T follicular helper cell (primary cell): ENCODE measurements at places on chromosomes 1 and 21.

DNA sequence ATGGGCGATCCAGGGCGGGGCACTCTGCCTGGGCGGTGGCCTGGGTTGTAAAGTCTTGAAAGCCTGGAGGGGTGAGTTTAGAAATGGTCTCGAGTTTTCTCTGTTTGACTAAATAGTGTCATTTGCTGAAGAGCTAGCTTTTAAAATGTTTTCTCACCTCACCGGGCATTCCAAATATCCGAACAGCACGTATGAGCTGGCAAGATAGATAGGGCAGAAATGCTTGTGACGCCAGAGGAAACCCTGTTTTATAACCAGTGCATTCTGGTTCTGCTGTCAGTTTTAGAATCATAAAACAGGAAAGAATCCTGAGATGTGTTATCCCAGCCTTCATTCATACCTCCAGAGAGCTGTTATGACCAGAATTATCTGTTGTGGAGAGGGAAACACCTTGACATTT, 725 bp downstream of the RTCA start:
- no peak for DNase-seq

DNA sequence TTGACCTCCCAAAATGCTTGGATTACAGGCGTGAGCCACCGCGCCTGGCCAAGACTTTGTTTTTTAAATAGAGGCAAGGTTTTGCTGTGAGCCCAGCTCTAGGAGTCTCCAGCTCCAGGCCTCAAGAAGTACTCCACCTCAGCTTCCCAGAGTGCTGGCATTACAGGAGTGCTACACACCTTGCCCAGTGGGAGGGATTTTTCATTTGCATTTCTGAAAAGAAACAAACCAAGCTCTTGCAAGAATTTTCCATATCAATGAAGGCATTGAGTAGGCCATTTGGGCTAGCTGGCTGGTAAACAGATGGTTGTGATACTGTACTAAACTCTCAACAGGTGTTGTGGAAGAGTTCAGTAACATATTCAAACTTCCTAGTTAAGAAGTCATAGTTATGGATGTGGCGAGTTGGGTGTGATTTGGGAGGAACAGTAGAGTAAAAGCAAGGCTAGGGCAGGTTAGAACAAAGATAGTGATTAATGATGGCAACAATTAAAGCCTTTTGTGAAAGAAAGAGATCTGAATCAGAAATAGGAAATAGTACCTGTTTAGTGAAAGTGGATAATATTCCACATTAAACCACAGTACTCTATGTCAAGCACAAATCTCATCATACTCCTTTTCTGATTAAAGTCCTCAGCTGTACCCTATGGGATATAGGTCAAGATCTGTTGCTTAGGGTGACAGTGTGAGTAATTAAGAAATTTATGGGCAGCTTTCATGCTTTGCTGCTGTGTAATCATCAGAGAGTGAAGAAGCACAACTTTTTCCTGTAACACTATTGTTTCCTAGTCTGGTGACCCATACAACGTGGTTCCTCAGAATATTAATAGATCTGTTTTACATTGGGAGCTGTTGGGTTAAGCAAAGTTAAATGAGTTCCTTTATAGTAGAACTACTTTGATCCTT, 10.7 kb downstream of the AKIRIN1 start:
- DNase-seq, result no peak

DNA sequence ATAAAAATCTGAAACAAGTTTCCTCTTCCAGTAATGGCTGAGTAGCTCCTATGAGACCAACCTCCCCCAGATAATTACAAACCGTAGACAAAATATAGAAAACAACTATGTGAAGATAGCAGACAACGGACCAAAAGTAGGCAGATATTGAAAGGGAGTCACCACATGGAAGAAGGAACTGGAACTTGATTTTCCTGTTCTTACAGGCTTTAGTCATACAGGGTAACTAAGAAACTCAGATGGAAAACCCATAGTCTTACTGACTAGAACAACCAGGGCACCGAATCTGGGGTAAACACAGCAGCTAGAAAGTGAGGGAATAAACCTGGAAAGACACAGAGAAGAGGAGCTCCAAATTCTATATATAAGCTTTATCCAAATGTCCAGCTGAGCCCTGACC, 26.0 kb downstream of the LMX1A start:
- no peak for DNase-seq

- no peak for DNase-seq
Measured at GRCh38 chr1:68426594-68426993, 23.2 kb downstream of the RPE65 start.

GRCh38 chr1:58282623-58283387, 263.7 kb downstream of the OMA1 start:
- no peak for DNase-seq

- DNase-seq, result no peak
Measured at GRCh38 chr21:16156841-16157489, 427.2 kb downstream of the USP25 start.

DNA sequence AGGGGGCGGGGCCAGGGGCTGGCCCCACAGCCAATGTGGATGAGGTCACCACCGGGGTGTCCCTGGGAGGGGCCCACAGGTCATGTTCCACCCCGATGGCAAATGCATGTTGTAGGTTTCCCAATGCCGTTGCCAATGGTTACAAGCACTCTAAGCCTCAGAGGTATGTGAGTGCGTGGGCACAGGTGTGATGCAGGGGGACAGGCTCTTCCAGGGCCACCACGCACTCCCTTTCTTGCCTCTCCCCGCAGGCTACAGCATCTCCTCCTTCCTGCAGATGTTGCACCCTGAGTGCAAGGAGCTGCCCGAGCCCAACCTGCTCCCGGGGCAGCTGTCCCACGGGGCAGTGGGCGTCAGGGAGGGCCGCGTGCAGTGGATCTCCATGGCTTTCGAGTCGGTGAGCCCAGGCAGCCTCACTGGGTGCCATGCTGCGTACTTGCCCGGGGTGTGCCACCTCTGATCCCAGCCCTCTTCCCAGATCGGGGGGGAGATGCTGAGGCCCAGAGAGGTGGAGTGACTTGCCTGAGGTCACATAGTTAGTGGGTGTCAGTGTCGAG, 52.4 kb downstream of the DISP3 start:
- DNase-seq, result no peak

DNA sequence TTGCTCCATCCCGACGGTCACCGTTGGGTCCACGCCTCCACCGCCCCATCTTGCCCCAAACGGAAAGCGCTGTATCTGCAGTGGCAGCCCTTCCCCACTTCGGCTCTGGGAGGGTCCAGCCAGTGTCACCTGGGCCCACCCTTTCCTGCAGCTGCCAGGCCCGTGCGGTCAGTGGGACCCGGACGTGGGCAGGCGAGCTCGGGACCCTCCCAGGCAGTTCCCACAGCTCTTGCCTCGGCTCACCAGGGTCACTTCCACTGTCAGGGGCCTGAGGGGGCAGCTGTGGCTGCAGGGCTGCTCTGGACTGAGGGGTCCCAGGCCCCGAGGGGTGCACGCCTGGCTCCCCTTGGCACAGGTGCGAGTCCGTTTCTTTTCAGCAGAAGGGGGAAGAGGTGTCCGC, 80.7 kb downstream of the SKI start:
- DNase-seq, result no peak

- no peak for DNase-seq
Measured at GRCh38 chr1:119702384-119702783, 9.3 kb upstream of the PHGDH start.

- DNase-seq, result no peak
Measured at GRCh38 chr1:10825592-10825991, 29.1 kb upstream of the CASZ1 start.

DNA sequence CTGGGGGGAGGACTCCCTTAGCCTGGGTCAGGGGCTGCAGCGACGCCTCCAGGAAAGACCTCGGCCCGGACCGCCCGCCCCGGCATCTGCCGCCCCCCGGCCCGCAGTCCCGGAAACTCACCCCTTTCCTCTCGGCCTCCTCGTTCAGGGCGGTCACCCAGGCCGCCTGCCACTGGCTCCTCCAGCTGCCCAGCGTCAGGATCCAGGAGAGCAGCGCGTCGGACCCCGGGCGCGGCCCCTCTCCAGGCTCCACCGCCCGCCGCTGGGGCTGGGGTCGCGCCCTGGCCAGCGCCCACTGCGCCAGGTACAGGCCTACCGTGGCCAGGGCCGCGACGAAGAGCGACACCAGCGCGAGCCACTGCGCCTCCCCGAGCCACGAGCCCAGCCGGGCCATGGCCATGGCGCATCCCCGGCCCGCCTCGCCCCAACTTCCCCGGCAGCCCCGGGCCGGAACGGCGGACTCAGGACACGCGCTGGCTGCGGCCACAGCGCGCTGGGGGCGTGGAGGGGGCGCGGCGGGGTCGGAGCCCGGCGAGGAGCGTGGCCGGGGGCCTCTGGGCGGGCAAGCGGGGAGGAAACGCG, 478 bp downstream of the C2CD2 start:
- no peak for DNase-seq

GRCh38 chr1:15943328-15943991, 32.4 kb downstream of the ZBTB17 start:
- no peak for DNase-seq

- DNase-seq, result no peak
Measured at GRCh38 chr1:15171271-15171908, 17.8 kb downstream of the TMEM51 start.

DNA sequence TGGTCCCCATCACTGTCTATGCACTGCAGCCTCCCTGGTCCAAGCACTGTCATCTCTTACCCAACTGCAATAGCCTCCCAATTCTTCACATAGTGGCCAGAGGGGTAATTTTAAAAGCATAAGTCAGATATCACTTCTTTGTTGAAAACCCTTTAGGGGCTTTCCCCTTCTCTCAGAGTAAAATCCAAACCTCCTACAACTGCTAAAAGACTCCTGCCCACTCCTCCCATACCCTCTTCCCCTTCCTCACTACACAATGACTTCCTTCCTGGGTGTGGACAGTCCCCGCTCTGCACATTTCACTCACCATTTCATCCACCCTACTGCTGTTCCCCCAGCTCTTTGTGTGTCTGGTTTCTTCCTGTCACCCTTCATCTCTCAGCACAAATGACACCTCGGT, 8.3 kb downstream of the MCOLN2 start:
- DNase-seq, result no peak

- DNase-seq, result no peak
Measured at GRCh38 chr1:222043444-222044292, 301.8 kb upstream of the DUSP10 start.

GRCh38 chr1:189752461-189752995, 725.1 kb downstream of the BRINP3 start:
- no peak for DNase-seq

DNA sequence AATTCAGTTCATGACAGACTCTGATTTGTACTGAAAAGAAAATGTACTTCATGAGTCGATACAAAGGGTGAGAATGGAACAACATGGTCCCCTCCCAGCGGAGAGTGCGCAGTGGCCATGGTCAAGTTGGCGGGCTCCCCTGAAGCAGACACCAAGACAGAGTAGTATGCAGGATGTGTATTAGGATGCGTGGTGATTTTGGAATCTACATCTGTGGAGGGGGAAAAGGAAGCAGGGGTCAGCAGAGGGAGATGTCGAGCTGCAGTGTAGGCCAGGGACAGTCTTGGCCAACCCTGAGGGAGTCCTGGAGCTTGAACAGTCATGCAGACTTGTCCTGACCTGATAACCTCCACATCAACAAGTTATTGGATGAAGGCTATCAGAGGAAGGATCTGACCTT, 481.0 kb downstream of the OMA1 start:
- DNase-seq, result no peak

DNA sequence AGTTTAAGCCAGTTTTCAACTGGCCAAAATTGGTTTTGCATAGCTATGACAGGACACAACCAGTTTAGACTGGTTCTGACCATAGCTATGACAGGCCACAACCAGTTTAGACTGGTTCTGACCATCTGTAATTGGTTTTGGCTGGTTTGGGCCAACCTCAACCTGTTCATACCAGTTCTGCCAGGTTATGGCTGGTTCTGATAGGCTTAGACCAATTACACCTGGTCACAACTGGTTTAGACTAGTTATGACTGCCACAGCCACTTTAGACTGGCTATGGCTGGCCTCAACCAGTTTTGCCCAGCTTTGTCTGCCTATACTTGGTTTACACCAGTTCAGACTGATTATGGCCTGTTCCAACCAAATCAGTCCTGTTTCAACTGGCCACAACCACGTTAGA, 353.2 kb upstream of the CAMK1G start:
- no peak for DNase-seq

DNA sequence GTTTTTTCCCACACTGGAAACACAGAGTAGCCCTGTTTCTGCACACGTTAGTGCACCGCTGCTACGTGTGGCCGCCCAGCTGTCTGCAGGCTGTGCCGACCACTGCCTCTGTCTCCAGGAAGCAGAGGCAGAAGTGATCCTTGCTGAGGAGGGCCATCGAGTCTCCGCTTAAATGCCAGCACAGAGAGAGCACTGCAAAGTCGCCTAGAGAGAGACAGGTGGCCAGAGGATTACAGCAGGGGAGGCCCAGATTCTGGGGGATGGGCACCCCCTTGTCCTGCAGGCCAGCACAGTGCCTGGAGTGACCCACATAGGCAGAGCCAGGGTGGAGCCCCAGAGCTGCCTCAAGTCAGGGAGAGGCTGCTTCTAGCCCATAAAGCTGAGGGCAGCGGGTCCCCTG, 6.1 kb downstream of the TPRG1L start:
- no peak for DNase-seq

GRCh38 chr1:226649780-226650179, 89.3 kb downstream of the ITPKB start:
- no peak for DNase-seq

DNA sequence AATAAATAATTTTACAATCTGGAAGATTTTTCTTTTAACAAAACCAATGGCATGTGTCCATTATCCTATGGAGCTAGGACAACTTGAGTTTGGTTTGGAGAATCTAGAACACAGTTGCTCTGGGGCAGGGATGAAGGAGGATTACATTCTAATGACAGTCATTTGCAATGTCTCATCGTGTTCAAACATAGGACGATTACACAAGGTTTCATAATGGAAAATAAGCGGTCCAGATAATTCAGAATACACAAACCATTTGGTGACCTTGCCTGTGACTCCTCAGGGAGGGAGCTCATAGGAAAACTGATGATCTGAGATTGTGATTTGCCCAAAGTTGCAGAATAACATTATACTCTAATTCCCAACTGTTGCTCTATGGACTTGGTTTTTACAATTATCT, 27.6 kb upstream of the RGL1 start:
- DNase-seq, result no peak

GRCh38 chr1:32358435-32358834, 3.9 kb downstream of the FAM229A start:
- no peak for DNase-seq

GRCh38 chr1:111399792-111400610, 27.5 kb downstream of the OVGP1 start:
- peak; percentile 13 for DNase-seq

DNA sequence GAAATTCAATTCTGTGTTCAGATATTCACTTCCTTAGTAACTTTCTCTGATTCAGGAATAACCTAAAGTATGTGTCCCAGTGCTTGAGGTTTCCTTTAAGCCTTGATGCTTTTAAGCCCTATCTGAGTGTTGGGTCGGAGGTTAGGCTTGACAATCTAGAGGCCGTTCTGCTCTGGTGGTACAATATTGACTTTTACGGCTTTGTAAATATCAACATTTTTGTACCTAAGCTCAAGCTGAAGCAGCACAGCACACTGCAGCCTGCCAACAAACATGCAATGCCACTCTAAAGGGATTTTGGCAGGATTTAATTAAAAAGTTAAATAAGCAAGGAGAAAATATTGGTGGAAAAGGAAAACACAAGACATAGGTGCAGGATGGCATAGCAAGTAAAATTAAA, 279.2 kb downstream of the NEGR1 start:
- DNase-seq, result no peak
